ENCODE measurements at places on chromosomes 5 and 9.

DNA sequence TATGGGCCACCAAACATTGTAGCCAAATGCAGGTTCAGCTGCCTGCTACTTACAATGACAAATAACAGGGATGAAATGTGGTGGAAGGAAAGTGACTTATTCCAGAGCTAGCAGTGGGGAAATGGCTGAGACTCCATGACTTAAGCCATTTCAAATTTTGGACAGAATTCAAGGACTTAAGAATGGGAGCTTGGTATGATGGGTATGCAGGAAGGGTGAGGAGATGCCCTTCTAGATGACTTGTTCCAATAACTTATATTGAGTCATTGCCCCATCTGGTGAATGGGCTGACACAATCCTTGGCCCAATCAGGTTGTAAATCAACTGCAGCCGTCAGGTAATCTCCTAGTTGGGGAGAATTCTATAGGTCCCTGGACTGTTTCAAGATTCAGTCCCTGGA, 230.7 kb upstream of the SGCD start:
- DNase-seq, result no peak

DNA sequence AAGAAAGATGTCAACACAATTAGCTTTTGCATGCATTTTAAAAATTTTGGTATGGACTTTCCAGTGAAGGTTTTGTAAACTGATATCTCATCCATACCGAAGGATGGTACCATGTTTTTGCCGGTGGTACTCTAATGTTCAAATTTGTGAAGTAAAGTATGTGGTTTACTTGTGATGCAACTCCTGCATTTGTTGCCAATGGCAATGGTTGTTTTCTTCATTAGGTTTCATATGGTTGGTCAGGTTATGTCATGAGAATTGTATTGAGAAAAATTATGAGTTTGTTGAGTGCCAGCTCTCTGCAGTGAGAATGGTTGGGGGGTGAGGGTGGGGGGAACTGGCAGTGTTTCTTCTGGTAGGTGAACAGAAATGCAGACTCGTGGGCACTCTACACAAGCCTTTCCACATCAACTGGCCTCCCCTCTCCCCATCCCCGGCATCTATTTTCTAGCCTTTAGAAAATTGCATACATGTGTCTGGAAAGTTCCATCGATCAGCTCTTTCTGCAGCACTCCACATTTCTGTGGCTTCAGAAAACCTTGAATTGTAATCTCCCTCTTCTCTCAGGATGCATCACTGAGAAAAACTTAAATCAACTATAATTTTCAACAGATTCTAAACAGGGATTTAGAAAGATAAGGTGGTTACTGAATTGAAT, 107.7 kb downstream of the PDE4D start:
- no peak for DNase-seq

GRCh38 chr5:38535845-38536244, 20.6 kb downstream of the LIFR start:
- no peak for DNase-seq

- DNase-seq, result no peak
Observed at GRCh38 chr5:150241298-150242160, 48.0 kb downstream of the CAMK2A start.

DNA sequence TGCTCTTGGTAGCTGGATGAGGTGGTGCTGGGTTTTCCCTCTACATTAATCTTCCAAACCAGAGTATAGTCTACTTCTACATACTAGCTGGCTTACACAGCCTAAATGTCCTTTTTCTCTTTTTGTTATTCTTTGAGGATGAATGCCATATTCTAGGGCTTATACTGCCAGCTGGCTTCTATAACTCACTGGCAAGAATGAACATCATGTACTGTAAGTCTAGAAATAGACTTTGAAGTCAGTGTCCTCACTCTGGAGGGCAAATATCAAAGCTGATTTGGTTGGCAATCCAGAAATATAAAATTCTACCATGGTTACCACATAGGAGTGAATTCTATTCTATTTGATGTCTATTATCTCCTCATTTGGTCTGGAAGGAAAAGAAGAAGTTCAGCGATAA, 251.7 kb upstream of the TYRP1 start:
- no peak for DNase-seq

GRCh38 chr5:83922699-83923098, 202.0 kb upstream of the HAPLN1 start:
- DNase-seq, result no peak

DNA sequence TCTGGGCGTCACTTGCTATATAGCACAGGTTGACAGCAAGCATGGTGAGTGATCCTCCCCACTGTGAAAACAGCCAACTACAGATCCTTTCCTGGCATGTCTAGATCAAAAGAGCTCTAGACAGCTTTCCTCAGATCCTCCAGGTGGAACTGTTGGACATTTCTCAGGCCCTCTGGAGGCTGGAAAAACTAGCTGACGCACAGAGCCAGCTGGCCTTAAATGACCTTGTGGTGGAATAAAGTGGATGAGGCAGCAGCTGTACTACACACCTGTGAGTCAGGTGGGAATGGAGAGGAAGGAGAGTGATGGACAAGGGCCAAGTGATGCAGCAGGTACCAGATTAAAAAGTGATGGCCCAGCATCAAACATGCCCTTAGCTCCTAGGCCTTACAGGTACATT, 172.7 kb downstream of the TRIM32 start:
- DNase-seq, result no peak

GRCh38 chr5:168288349-168289245, 2.8 kb upstream of the WWC1 start:
- no peak for DNase-seq

GRCh38 chr9:83208065-83208850, 145.3 kb upstream of the RASEF start:
- DNase-seq, result no peak

DNA sequence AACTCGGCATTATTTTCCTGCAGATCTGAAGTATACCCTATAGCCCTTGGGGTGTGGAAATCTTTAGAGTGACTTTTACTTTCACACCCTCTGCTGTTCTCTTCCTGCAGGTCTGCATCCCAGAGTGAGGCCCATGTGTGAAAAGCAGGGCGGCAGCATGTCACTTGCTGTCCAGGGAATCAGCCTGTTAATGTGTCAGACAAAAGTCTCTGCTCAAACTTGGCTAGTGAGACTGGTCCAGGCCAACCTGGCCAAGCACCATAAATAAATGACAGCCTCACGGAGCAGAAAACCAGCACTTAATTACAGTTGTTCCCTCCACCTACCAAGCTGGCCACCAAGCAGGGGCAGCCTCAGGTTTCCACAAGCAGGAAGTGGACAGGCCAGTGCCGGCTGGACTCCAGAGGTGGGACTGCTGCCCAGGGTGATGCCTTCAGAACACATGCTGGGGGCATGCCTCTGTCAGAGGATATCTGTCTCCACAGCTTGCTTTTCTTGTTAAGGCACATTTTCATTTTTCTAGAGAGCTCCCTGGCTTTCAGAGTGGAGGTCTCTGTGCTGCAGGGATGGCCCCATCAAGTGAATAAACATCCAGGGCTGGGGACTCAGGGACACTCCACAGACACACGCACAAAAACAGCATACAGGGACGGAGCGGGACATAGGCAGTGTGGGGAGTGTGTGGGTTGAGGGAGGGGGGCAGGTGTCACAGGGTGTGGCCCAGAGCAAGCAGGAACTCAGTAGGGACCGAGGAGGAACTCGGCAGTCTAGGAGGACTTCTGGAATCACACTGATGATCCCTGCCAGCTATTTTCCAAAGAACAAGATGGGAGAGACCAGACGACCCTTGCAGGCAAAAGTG, 243.8 kb upstream of the IRX1 start:
- DNase-seq, result peak; percentile 25

DNA sequence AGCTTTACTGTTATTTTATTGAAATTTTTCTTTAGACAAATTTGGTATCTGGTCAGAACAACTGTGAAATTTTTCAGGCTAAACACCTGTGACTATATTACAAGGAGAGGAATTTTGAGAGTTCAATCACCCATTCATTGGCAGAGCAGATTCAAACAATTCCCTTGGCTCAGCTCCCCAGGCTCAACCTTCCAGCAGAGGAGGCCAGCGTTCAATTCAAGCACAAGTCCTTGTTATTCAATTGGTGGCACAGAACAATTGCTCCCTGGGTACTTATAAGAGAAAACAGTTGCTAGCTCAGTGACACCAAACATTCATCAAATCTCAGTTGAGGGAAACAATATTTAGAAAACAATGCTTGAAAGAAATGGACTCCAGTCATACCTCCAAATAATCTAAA, 83.3 kb downstream of the SUSD1 start:
- DNase-seq, result no peak

DNA sequence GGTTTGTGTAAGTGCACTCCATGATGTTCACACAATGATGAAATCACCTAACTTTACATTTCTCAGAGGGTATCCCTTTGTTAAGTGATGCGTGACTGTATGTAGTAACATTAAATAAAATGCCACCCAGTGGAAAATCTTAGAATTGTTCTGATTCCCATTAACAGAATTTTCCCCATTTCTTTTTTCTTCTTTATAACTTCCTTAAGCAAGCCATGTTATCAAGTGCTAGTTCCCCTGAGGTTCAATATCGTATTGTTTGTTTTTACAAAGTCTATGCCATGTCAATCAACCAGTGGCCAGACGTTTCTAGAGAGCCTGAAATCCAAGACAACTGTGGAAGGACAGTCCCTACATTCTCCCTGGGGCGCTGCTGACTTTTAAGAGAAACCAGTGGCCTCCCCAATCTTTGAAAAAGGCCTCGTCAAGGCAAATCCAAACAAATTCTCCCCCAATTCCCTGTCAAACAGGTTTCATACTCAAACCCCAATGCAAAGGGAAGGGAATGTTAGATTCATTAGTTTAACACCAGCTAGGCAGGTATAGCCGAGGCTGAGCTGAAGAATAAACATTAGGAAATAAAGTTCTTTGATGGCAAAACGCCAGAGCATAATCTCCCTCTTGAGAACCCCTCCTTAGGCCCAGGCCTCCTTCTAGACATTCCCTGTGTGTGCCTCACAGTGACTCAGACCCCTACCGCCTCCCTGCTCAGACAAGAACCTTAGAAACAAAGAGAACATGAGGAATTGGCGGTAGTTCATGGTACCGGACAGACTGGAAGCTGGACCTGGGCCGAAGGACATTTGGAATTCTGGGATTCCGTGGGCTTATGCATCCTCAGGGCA, 198.7 kb downstream of the GNA14 start:
- DNase-seq, result no peak

GRCh38 chr5:25327172-25327571, 682.4 kb upstream of the CDH10 start:
- no peak for DNase-seq

DNA sequence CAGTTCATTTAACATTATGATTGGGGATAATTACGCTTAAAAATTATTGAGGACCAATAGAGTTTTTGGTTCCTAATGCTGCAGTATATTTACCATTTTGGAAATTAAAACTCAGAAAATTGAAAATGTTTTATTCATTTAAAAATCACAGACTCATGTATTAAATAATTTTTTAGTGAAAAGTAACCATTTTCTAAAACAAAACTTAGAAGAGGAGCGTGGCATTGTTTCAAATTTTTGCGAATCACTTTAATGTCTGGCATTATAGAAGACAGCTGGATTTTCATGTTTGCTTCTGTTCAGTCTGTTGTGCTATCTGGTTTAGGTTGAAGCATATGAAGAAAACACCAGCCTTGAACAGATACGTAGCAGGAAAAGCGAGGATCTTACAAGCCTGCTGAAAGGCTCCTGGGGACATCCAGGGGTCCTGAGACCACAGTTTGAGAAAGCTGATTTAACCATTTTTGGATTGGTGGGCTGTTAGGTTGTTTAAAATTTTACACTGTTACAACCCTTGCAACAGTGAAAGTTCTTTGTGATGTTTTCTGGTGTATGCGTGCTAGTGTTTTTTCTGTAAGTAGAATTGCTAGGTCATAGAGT, 1.6 kb downstream of the ZFYVE16 start:
- no peak for DNase-seq

- no peak for DNase-seq
Observed at GRCh38 chr5:99553211-99553810, 624.5 kb upstream of the CHD1 start.

DNA sequence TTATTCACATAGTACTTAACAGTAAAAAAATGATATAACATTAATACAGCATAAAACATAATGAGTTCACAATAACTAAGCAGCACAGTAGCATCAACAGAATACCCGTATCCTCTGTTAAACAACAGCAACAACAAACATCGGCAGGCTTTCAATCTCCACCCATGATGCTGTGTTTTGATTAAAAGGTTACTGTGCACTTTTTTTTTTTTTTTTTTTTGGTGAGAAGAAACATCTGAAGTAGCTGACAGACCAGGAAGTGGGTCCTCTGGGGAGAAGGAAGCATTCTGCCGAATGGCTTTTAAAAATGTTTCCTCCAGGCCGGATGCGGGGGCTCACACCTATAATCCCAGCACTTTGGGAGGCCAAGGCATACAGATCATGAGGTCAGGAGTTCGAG, 282.3 kb downstream of the EPB41L4A start:
- DNase-seq, result no peak
